ENCODE measurements at places on chromosomes 16 and 17.

DNA sequence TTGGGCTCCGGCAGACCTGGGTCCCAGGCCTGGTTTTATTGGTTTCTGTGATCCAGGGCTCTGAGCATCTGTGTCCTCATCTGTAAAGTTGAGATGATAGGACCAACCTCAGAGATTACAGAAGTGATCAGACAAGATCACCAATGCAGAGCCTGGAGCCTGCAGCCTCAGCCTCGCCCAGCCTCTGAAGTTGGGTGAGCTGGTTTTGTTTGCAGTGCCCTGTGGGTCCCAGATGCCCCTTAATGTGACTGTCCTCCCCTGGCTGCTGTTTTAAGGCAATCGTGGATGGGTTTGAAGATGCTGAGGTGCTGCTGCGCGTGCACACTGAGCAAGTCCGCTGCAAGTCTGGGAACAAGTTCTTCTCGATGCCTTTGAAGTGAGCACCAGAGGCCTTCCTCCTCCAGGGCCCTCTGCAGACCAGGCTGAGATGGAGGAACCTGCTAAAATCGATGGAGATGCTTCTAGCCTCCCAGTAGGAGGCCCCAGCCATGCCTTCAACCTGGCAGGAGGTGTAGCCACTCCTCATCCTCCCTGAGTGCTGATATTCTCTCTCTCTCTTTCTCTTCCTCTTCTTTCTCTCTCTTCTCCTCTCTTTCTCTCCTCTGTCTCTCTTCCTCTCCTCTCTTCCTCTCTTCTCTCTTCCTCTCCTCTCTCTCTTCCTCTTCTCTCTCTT, 5.6 kb upstream of the MMP15 start:
- DNase-seq: no peak

- DNase-seq: no peak
Observed at GRCh38 chr17:48144976-48145798, 37.6 kb downstream of the SNX11 start.

DNA sequence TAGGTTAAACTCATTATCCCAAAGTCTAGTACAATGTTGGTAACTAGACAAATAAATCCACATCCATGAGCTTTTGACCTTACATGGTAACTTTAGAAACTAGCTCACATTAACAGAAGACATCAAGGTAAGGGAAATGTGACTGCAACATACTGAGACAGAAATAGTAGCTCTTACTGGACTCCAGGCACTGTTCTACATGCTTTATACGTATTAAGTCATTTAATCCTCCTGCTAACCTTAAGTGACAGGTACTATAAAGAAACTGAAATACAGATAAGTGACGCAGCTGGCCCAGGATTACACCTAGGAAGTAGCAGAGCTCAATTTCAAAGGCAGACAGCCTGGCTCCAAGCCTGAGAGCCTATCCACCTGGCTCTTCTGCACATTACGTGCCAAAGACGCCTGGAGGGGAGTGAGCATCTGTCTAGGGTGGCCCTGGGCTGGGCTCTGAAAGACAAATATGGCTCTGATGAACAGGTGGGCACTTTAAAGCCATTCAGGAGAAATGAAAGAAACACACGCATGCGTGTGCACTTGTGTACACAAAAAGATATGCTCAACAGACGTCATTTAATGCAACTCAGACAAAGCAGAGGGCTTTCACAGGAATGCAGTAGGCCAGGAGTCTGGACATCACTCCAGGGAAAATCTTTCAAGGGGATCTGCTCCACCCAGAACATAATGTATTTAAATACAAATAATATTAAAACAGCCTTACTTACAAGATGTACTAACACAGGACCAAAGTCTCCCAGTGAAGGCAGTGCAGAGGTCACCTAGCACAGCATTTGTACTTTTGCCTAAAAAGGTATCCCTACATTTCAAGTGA, 4.4 kb downstream of the ZC3H7A start:
- DNase-seq: no peak

DNA sequence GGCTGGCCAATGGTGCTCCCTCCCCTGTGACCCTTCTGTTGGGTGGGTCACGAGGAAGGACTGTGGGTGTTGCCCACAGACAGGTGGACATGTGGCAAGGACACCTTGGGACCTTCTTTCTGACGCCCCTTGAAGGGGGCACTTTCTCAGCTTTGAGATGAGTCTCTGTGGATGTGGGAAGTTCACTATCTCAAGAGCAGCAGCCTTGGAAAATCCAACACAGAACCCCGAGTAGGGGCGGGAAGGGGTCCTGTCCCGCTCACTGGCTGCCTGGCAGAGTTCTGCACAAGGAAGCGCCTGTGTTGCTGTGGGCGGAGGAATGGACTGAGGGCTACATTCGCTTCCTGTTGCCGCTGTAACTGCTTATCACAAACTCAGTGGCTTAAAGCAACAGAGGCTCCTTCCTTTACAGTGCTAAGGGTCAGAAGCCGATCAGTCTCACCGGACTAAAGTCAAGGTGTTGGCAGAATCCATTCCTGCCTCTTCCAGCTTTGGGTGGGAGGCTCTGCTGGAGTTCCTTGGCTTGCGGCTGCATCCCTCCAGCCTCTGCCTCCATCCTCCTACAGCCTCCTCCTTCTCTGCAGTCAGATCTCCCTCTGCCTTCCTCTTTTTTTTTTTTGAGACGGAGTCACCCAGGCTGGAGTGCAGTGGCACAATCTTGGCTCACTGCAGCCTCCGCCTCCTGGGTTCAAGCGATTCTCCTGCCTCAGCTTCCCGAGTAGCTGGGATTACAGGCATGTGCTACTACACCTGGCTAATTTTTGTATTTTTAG, 305.2 kb downstream of the SEC14L1 start:
- DNase-seq: no peak

- DNase-seq: no peak
Observed at GRCh38 chr17:28320215-28321061, 1.4 kb downstream of the TMEM97 start.

- no peak for DNase-seq
Observed at GRCh38 chr17:14205992-14206461, 30.6 kb downstream of the CDRT15 start.

GRCh38 chr17:74677558-74678466, 34.9 kb downstream of the CD300LF start:
- DNase-seq: no peak

DNA sequence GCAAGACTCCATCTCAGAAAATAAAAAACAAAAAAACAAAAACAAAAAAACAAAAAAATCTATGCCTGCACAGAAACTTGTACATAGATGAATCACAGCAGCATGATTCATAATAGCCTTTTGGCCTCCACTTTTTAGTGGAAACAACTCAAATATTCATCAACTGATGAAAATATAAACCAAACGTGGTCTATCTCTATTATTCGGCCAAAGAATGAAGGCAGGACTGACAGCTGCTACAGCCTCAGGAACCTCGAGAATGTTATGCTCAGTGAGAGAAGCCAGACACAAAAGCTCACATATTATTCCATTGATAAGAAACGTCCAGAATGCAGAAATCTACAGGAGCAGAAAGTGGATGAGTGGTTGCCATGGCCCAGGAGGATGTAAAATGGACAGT, 19.8 kb downstream of the PPL start:
- peak; percentile 12 for DNase-seq

DNA sequence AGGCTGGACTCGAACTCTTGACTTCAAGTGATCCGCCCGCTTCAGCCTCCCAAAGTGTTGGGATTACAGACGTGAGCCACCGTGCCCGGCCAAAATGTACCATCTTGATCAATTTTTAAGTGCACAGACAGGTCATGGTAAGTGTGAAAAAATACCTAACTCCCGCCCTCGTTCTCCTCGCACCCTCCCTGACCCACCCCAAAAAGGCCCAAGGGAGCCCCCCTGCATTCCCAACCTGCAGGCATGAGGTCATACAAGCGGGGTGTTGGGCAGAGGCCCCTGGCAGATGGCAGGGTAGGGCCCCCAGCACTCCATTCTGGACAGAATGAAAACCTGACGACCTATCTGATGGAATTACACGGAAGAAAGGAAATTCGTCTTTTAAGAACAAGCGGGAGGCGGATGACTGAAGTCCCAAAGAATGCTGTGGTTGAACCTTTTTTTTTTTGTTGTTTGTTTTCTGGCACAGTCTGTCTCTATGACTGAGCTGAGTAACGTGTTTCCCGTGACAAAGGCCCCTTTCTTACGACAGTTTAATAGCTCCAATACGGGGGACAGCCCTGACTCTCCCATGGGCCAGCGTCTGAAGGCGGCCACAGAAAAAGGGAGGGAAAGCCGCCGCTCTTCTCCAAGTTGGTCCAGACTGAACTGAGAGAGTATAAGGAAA, 376.4 kb downstream of the SLC39A11 start:
- peak; percentile 78 for DNase-seq

DNA sequence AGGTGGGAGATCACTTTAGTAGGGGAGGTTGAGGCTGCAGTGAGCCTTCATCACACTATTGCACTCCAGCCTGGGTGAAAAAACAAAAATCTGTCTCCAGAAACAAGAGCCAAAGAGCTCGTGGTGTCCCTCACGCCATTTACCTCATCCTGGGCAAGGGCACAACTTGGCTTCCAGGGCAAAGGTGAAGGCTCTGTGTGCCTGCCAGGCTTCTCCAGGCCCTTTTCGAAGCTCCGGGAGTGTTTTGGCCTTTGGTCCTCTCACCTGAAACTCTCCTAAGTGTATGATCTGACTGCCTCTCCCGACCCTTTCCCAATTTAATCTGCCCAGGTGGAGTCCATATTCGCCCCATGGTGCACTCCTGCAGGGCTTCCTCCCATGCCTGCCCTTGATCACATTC, 11.6 kb upstream of the CES3 start:
- no peak for DNase-seq

DNA sequence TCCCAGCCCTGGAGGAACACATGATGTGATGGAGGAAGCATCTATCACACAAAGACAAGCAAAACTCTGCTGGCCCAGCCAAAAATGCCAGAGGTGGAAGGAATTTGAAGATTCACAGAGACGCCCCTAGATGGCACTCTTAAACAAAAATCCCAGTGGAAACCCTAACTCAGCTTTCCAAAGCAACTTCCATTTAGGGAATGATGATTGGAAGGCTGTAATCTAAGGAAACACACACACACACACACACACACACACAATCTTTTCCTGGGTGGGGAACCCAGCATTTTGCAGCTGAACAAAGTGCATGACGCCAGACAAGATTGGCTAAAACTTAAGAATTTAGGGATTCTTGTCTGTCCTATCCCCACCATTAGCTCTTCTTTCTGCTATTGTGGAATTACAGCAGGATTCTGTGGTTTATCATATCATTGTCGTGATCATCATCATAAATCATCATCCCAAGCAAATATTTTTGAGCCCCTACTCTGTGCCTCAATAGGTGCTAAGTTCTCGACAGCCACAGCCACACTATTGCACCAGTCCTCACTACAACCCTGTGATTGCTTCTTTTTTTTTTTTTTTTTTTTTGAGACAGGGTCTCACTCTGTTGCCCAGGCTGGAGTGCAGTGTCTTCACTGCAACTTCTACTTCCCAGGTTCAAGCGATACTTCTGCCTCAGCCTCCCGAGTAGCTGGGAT, 1.6 kb upstream of the LDAF1 start:
- peak; percentile 72 for DNase-seq

- no peak for DNase-seq
Observed at GRCh38 chr17:7177954-7178477, 1.2 kb downstream of the ASGR1 start.

DNA sequence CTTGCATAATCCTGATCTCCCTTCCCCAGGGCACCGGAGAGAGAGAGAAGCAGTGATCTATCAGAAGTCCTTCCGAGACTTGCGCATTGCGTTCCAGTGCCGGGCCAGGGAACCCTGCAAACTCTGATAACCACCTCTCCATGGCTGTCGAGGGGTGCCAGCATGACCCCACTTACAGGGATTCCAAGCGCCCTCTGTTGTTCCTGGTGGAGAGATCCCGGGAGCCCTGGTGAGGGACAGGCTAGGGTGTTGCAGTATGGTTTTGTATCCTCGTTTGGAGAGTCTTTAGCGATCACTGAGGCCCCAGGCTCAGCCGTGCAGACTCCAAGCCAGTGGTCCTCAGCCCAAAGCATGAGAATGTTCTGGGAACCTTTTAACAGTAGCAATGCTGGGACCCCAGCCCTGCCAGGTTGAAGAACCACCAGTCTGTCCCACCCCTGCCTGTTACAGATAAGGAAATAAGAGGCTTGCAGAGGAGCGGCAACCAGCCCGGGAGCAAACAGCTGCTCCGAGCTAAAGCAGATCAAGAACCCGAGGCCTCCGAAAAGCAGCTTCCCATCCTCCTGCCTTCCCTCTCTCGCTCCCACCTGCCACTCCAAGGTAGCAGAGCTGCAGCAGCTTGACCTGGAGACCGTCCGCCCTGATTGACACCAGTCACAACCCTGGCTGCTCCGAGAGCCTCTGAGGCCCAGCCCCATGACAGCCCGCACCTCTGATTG, 150.3 kb upstream of the RPL38 start:
- DNase-seq: no peak

GRCh38 chr16:88363239-88363891, 19.4 kb upstream of the ZNF469 start:
- DNase-seq: no peak

Measured in fibroblast of skin of left quadriceps (primary cell).